ENCODE measurements at places on chromosomes 6 and 20. TPM values are rescaled to one million over a fixed set of nuclear protein-coding genes. Genes with fewer than 3 reads are reported as not detected.

- DNase-seq = no peak
Measured at GRCh38 chr6:135503703-135504475, 6.3 kb upstream of the AHI1 start.

DNA sequence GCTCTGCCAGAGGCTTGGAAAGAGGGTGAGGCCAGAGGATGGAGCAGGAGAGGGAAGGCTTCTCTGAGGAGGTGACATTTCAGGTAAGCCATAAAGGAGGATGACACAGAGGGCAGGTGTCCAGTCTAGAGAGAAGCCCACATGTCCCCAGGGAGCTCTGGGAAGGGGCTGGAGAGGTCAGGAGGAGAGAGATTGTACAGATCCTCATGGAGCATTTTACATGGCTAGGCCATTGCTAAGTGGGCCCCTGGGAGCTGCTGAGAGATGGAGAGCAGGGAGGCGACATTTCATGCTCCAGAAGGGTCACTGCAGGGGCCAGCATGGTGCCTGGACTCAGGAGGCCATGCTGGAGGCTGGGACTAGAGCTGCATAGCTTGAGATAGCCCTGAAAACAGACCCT is 124.5 kb downstream of the TOX2 start:
- no peak for DNase-seq

- no peak for DNase-seq
Measured at GRCh38 chr6:104710543-104711335, 149.0 kb downstream of the HACE1 start.

Gene RIMS1
- 1.4 TPM for total RNA-seq
